ENCODE measurements at places on chromosomes 3 and 15.

DNA sequence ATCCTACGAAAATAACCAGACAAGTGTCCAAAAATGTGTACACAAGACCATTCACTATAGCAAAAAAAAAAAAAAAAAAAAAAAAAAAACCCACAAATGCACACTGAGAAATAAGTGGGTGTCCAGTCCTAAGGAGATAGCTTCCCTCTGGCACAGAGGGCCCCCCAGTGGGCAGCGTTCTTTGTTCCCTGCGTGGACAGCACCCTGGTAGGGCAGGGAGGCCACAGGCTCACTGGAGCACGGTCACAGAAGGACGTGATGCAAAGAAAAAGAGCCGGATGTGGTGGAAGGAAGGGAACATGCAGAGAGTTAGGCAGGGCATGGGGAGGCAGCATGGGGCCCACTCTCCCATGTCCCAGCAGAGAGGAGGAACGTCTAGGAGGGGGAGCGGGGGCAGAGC lies 210.7 kb upstream of the NSMCE3 start:
- no peak for DNase-seq

DNA sequence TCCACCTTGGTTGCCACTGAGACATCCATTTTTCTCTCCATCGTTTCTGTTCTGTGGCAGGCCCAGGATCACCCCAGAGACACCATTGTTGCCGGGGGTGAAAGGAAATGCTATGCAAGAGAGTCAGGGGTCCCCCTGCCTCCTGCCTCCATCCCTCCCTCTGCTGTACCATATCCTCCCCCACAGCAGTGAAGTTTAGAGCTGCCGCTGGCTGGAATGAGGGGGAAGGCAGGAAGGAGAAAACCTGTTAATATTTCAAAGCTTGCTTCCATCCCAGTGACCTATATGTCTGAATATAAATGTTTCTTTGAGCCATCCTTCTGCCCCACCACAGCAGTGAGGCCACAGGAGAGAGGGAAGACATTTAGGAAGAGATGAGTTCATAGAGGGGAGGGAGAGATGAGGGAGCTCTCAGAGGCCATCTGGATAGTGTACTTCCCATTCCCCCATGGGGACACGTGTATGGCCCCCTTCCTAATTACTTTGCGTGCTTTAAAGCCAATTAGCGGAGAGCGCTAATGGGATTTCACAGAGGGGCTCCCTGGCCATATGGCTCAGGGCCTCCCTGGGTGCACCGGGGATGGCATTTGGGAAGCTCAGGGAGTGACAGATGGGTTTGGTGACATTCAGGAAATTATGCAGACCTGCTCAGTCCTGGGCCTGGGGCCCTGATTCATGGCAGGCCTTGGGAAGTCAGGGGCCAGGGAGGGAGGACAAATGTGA lies 40.4 kb upstream of the CHRNB4 start:
- no peak for DNase-seq

GRCh38 chr3:45321607-45322391 lies 66.6 kb upstream of the LARS2 start:
- DNase-seq, result no peak

DNA sequence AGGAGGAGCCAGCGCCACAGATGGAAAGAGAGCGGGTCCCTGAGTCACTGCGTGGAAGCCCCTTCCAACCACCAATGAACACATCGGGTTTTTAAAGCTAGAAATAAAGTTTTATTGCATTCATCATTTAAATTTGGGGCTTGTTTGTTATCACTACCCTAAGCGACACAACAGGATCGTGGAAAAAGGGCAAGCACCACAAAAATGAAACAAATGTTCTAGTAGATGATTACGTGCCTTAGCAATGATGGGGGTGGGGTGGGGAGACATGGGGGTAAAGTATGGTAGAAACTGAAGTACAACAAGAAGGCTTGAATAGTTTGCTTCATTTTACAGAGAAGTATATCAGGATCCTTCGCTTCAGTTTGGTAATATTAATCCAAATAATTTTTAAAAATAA lies 221.6 kb upstream of the ATP10A start:
- DNase-seq, result no peak

DNA sequence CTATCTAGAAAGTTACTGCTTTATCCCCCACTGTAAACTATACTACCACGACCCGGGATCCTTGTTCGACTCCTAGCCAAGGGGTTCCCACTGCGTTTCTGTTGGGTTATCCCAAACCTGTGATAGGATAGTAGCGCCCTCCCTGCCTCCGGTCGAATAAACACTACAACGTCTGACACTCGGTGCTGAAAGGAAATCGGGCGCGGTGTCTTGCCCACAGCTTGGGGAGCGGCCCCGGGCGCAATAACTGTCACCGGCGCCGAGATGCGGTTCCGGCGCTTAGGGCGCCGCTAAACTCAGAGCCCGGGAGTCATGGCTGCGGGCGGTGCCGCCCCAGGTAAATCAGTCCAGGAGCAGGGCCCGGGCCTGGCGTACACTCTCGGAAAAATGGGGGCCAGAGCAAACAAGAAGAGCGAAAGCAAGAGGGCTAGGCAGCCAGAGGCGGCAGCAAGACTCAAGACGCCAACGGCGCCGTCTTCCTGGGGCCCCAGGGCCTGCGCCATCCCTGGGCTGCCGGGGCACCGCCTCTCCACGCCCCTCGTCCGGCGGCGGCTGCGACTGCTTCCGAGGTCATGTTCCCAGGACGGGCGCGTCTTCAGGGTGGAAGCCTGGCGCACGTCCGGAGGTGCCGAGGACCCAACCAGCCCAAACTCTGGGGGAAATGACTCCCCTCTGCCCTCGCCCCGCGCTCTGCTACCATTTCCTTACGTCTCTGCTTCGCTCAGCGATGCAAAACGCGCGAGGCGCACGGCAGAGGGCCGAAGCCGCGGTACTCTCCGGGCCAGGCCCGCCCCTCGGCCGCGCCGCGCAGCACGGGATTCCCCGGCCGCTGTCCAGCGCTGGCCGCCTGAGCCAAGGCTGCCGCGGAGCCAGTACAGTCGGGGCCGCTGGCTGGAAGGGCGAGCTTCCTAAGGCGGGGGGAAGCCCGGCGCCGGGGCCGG lies at the start of gene DUT:
Gene DUT (plus strand): TSS at position 575 of the 941 bp plus-strand sequence. CDS start 87 bp downstream, at position 662.
- peak; percentile 82 for DNase-seq

DNA sequence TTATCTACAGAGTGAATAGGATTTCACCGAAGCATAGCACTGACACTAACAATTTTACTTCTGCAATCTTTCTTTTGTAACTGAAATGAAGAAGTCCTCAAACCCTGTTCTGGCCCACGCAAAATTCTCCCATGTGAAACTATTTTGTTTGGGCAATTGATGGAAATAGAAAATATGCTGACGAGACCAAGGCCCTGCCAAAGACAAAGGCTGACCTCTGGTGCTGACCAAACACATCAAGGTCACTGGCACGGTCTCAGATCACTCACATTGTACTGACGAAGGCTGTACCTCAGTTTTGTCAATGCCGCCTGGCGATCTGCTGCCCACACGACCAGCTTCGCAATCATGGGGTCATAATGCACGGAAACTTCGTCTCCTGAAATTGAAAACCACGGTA lies 58.4 kb upstream of the DCUN1D1 start:
- no peak for DNase-seq

DNA sequence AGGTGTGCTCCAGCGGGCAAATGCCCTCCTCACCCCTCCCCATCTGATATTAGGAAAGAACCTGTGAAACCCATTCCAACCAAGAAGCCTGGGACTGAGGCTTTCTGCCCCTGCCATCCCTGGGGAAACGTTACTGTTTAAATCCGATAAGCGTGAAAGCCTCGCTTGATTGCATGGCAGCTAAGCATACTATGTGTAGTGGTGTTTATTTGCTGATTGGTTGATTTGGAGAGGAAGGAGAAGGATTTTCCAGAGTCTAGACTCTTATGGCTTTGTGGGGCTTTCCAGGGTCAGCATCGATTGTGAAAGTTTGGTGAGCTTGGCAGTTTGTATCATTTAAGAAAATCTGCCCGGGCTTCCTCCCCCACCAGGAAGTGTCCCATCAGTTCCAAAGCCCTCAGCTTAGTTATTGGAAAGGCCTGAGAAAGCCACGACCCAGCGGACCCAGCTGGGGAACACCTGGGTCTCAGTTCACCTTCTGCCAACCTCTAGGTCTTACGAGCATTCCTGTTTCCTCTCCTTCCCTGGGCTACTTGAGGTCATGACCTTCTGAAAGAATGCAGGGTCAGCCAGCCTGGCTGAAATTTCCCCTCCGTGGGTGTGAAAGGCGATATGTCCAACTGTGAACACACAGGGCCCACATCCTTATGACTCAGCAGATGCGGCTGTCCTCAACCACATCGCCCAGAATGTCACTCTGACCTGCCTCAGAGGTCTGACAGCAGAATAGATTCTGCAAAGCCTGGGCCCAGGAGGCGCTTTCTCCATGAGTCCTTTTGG lies 62.8 kb upstream of the HERC1 start:
- peak; percentile 69 for DNase-seq

DNA sequence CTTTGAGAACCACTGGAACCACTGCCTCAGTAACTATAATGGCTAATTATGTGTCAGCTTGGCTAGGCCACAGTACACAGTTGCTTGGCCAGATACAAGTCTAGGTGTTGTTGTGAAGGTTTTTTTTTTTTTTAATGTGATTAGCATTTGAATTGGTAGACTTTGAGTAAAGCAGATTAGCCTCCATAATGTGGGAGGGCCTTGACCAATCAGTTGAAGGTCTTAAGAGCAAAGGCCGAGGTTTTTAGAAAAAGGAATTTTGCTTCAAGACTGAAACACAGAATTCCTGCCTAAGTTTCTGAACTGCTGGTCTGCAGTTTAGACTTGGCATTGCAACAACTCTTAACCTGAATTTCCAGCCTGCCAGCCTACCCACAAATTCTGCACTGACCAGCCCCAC lies 451.6 kb upstream of the AZI2 start:
- DNase-seq, result no peak

DNA sequence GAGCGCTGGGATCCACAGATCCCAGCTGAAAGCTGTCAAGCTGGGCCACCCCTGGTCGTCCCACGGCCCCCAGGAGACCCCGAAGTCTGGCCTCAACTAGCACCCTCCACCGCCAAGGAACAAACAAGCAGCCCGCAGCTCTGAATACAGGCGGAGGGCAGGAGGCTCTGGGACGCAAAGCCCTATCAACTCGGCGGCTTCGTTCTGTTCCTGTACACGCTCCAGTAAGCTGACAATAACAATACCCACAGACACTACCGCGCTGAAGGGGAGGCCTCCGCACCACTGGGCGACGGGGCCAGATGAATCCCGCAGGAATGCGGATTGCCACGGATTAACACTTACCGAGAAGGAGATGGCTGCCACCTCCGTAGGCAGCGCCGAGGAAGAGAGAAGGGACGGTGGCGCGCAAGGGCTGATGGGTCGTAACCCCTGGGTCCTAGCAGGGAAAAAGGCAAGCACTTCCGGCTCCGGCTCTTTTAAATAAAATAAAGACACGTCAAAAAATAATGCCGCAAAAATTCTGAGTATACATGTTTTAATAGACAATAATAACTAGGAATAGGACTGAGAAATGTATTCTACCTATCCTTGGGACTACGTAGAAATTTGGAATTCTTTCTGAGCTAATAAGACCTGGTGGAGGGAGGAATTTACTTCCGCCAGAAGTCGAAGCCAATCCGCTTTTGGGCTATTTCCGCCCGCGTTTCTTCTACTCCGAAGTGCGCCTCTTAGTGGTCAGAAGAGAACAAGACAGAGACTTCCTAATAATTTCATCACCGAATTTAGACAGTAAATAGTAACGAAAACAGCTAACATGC lies at the start of gene RPL32:
Gene RPL32 (minus strand): TSS at position 417 of the 821 bp plus-strand sequence. CDS start 1,328 bp downstream, outside the sequence.
- peak; percentile 97 for DNase-seq

DNA sequence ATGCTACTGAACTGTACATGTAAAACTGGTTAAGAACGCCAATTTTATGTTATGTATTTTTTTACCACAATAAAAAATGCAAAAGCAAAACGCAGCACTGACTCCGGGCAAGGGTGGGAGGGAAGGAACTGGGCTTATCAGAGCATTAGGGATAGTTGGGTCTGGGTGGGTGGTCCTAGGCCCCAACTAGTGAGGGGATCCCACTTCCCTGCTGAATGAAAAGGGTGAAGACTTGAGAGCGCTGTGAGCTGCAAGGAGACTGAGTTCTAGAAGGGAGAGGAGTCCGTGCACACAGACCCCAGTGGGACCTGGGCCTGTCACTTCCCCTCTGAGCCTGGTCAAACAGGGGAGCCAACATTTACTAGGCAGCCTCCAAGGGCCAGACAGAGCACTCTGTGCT lies 98.6 kb downstream of the TPRA1 start:
- no peak for DNase-seq

GRCh38 chr3:62876064-62876463 lies 848 bp upstream of the CADPS start:
- DNase-seq, result peak; percentile 32

GRCh38 chr15:90016721-90017120 lies 15.6 kb downstream of the ZNF710 start:
- no peak for DNase-seq

- peak; percentile 0 for DNase-seq
Observed at GRCh38 chr3:161314836-161315395, 56.4 kb downstream of the SPTSSB start.

GRCh38 chr3:26962492-26963360 lies 340.2 kb downstream of the LRRC3B start:
- no peak for DNase-seq

GRCh38 chr3:72460205-72461174 lies 387.8 kb downstream of the SHQ1 start:
- no peak for DNase-seq

All from AG10803 (cell line).